ENCODE measurements at places on chromosomes 6 and 20.

DNA sequence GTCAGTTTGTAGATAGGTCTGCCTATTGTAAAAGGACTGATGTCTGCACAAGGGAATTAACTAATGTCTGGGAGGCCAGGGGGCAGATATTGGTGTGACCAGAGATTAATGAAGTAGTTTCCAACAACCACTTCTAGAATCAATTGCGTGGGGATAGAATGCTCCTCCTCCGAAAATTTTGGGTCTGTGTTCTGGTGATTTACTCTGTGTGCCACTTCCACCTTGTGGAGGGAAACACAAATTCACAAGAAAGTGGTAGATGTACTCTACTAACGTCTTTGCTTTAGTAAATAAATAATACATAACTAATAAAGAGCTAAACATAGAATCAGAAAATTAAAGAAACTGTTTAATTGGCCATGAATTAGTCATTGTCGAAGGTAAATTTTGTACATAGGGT lies 25.5 kb downstream of the TMEM14A start:
- DNase-seq, result no peak

DNA sequence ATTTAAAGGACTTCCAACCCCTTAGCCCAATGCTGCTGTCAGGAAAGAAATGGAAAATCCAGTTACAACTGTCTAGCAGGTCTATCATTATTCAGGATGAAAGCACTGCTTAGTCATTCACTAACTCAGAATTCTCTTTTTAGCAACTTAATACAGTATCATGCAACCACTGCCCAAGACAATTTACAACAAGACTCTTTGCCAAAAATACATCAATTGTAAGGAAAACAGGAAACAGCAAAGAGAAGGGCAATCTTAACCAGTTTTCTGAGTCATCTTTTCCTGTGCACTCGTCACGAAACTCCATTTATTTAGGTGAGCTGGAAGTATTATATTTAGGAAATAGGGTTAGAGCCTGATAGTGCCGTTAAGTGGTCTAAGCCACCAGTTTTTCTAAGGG lies 1197.7 kb upstream of the CITED2 start:
- DNase-seq, result no peak

DNA sequence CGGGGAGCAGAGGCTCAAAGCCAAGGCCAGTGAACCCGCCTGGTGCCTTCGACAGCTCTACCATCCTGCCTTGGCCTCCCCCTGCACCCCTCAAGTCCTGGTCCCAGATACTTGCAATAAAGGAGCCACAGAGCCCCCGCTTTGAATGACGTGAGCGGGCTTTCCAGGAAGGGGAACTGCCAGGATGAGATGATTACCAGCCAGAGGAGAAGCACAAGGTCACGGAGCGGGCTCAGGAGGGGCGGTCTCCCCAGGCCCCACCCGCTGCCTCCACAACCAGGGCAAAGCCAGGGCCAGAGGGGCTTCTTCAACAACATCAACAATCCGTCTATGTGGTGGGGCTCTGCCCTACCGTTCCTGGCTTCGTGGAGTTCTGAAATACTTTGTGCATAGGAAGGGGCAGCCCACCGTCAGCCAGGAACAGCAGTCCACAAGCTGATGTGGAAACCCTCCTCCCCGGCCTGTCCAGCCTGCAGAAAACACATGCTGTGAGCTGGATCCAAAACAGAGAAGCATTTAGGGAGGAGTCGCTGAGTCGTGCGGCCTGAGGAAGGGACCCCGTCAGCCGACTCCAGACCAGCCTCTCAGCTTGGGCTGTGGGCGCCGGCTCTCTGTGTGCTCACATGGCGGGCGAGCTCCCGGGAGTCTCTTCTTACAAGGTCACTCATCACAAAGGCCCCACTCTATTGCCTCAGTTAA lies 392.5 kb downstream of the CDH4 start:
- no peak for DNase-seq

DNA sequence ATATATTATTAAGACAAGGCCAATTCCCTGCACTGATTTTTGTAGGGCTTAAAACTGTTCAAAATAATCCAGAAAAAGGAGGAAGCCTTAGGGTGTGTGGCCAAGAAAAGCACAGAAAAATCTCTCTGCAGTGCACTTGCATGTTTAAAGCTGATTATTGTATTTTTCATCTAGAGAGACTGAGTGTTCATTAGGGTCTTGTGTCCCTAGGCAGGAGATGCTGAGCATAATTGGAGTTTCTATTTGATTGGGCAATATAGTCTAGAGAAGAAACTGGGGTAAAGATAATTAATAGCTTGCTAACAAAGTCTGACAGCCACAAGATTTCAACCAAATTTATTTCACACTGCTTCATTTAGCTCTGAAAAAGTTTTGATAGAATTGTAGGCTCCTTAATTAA lies 2.4 kb downstream of the FLRT3 start:
- no peak for DNase-seq

DNA sequence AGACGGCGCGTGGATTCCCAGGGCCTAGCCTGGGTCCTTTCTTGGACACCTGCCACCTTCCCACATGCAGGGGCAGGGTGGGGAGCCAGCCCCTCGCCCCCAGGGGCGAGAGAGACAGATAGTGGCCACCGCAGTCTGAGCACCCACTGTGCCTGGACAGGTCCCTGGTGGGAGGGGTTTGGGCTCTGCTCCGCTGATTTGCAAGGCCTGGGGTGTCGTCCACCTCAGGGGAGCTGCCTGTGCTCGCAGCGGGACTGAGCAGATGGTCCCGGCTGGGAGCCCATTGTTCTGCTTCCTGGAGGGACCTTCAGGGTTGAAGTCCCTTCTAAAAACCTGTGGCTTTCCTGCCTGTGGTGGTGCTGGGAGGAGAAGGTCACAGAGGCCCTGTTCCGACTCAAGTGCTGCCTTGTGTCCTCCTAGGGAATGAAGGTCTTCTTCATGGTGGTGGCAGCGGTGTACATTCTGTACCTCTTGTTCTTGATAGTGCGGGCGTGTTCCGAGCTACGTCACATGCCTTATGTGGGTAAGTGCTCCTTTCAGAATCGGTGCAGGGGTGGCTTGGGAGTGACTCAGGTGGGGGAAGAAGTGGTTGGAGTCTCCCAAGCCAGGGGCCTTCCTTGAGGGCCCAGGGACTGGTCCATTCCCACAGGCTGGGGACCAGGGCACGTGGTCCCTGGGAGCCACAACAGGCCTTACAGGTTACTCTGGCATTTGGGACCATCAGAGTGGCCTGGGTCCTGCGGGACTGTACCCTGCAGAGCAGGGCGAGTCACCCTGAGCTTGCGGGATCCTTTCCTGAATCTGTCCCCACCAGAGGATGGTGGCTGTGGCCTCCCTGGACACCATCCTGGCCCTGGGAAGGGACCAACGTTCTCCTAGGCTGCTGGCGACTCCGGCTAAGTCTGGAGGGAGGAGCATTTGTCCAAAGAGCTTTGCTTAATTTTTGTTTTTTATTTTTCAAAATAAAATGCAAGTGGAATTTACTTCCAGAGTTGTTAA lies 19.6 kb downstream of the DYNLT1 start:
- DNase-seq, result no peak

- no peak for DNase-seq
These were observed 10.1 kb downstream of the HMGCLL1 start for GRCh38 chr6:55568808-55569439.

- no peak for DNase-seq
These were observed 1.8 kb downstream of the SNAI1 start for GRCh38 chr20:49984426-49985153.

DNA sequence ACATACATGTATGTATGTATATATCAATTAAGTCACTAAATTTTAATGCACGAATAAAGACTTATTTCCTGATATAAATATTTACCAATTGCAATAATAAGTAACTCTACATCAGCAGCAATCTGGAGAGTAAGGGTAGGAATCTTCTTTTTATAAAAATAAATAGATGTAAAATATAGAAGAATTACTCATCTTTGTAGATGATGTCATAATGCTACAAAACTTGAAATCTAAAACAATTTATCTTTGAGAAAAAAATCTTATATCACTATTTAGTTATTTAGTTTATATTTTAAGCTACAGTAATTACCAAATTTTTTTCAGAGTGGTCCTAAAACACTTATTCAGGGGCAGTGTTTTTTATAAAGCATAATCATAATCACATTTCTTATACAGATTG lies 351.7 kb downstream of the RIMS1 start:
- DNase-seq, result no peak

GRCh38 chr20:61835301-61835700 lies 230.4 kb downstream of the TAF4 start:
- no peak for DNase-seq

DNA sequence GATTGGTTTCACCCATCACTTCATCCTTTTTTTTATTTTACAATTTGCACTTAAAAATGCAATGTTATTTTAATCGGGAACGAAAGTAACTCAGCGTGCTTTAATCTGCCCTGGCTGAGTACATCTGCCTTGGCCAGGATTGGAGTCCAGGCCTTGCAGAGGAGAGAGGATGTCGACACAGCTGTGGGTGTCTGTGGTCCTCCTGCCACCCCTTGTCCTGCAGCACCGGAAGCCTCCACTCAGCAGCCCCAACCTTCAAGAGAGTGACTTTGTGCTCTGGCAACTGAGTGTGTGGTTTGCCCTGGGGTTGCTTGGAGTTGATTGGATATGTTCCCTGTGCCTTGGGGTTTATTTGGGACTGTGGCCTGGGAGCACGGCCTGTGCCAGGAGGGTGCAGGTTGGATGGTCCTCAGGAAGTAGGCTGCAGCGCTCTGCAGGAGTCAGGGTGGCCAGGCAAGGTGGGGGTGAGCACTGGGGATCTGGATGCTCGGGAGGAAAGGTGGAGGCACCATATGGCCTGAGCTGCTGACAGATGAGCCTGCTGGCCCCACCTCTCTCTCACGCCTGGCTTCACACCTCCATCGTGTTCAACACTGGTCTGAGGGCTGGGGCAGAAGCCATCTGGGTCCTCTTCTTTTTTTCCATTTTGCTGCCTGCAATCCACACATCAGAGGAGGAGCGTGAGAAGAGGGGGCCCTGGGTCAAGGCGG lies 4.3 kb downstream of the MYT1 start:
- DNase-seq, result no peak

DNA sequence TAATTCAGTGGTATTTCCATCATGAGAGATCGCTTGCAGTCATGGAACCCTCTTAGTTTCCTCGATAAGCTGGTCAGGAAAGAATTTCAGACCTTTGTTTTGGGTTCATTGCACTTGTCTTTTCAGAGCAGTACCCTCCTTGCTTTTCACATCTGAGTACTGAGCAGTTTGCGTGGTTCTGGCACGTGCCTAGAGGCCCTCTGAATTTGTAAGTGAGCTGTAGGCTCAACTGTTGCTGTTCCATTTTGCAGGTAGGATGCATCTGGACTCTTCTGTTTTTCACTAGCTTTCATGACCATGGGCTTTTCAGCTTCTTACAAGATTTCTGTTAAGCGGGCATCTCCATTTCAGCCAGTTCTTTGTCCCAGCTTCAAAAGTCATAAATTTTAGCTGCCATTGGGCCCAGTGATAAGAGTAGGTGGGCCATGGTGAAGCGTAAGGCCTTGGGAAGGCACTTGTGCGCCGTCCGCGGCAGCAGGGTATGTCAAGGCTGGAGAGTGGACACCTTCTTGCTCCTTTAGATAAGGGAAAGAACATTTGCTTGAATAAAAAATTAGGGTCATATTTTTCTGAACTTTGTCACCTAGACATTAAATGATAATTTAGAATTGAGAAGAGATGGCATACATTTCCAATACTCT lies 35.8 kb downstream of the HIVEP1 start:
- DNase-seq, result no peak

GRCh38 chr6:116385459-116385802 lies 14.7 kb downstream of the DSE start:
- DNase-seq, result no peak

DNA sequence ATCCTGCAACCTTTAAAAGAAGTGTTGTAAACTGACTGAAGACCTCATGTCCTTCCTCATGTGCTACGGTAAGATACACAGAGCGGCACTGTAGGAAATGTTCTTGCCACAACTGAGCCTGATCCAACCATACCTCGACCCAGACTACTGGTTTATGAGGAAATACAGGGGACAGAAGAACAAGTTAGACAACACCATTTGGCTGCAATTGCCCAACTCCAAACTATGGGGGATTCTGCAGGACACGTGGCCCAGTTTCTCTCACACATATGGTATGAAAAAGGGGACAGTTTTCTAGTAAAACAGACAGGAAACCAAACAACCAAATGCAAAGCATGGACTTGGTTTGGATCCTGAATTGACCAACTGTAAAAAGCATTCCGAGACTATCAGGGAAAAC lies 10.5 kb downstream of the PRPH2 start:
- no peak for DNase-seq

DNA sequence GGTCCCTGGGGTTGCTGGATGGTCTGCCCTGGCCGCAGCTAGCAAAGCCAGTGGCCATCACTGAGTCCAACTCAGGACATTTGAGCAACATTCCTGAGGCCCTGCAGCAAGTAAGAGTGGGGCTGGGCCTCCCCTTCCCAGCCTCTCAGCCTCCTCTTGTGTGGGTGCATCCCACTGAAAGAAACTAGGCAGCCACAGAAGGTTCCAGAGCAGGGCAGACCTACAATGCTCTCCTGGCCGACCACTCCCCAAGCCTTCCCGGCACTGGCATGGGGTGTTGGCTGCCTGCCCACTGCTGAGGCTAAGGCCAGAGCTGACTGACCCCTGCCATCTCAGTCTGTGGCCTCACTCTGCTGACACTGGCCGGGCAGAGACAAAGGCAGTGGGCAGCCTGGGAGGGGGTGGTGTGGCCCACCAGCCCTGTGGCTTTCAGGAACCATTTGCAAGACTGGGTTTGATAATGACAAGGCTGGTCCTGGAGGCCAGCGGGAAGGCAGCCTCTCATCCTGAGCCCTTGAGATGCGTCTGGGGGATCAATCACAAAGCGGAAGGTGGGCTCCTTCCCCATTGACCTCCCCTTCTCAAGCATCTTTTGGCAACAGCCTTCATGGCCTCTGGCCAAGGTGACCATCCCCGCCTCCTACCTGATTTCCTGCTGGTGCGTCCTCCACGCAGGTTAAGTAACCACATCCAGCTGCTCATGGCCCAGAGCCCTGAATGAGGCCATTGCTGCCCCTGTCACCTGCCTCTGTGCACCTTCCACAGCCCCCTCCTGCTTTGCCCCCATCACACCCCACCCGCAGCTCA lies 9.6 kb downstream of the DLGAP4 start:
- DNase-seq, result no peak

DNA sequence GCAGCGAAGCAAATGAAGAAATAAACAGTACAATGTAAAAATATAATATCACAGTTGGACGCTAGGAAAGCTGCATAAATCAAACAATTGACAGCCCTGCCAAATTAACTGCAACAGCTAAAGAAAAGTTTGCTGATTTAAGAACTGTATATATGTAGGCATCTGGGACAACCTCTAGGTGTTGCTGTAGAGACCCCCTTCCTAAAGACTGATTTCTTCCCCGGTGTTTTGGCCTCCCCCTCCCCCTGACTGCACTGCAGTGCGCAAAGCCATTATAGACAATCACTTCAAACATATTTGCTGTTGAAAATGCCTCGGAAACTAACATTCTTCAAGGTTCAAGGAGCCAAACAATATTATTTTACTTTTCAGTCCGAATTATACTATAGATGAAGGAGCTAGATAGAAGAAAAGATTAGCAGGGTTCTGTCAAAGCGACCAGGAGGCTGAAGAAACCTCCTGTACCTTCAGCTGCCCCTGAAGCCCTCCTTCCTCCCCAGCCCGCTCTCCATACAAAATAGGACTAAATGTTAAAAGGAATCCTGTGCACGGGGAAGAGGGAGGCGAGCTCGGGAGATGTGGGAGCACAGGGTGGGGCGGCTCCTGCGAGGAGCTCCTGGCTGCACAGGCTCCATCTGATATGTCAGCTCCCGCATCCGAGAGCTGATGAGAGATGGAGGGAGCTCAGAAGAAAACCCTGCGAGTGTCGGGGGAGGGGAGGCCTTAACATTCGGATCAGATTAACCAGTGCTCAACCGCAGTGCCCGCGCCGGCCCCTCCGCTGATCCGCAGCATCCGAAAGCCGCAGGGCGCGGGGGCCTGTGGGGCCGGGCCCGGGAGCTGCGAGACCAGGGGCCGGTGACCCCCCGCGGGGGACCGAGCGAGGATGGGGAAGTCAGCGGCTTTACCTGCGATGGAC lies 822 bp downstream of the ELOVL4 start:
- no peak for DNase-seq
